BJ (cell line): ENCODE measurements at places on chromosomes 2 and 18. TPM values are rescaled to one million over a fixed set of nuclear protein-coding genes. Genes with fewer than 3 reads are reported as not detected.
A peak's percentile ranks its signal among the peaks of the same experiment; 100 is the strongest.

DNA sequence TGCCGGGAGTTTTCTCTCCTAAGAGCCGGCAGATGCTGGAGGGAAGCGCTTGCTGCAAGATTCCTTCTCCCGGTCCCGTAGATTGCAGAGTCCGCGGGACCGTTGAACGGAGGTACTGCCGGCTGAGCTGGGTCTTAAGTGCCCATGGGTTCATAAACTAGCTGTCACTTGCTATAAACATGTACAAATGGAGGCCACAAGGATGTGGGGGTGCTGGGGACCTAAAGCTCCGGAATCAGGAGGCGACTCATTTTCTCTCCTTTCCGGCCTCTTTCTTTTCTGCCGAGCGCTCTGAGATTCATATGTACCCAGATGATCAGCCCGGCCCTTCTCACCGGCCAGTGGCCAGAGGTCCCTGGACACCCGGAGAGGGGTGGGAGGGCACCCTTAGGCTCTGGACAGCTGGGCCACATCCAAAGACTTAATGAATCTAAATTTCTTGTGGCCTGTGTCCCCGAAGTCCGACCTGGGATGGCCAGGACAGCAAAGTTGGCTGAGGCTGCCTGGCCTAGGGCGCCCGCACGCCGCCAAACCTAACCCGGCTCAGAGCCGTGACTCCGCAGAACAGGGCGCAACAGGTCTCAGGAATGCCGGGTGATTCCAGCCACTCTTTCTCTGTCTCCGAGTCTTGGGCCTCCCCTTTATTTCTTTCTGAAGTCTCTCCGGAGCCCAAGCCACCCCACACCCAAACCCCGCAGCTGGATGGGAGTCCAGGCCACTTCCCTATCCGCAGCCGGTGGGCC, 2.4 kb upstream of the PAX3 start:
- DNase-seq, result no peak

DNA sequence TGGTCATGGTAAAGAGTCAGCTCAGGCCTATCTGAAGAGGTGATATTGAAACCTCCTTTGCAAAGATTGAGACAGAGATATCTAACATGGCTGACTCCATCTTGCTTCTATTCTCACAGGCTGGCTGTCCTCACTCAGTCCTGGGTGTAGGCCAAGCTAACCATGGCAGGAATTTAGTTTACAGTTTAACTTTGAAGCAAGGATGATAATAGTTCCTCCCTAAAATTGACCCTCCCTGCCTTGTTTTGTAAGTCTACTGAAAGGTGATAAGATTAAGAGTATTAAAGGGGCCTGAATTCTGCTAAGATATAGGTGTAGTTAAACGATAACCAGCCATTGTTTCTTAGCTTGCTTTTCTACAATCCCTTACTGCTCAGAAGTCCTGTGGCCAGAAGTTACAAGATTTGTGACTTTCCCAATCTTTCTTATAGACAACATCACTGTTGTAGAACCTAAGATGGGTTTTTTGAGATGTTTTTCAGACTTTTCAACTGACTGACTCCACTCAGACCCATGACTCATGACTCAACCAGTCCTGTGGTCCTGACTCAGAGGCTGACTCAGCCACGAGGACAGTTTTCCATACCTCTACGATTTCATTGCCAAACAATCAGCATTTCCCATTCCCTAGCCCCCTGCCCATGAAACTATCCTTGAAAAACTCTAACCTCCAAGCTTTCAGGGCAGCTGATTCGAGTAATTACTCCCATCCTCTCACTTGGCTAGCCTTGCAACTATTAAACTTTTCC, 195.7 kb upstream of the SESTD1 start:
- DNase-seq, result peak; percentile 71

TRIM43 gene
- polyA plus RNA-seq, result not detected in 2 replicates

DNA sequence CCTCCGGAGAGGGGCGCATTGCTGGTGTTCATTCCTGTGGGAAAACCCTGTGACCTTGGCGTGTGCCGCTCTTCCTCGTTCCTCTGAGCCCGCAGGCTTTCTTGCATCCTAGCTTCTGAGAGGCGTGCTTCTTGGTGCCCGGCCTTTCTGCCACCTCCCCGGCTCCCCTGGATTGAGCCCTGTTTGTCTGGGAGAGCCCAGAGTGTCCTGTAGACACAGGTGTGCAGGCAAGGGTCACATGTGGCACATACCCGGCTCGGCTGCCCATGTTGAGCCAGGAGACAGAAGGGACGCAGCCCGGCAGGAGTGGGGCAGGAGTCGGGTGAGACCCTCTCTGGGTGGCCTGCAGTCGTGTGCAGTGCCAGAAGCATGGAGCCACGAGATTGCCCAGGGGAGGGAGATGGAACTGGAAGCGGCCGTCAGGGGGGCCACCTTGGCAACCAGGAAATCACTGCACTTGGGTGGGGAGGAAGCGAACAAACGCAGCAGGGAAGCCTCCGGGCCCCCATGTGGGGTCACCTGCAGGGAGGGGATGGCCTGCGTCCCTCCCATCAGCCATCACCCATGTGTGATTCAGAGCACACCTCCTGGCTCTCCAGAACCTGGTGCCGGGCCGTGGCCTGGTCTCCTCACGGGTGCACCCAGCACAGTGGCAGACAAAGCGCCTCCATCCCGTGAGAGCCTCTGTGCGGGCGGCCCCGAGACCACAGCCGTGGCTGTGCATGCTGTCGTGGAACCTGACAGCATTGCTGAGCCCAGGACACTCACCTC, 92.9 kb downstream of the SH3BP4 start:
- DNase-seq, result no peak

- no peak for DNase-seq
These were observed 12.4 kb upstream of the ZFP36L2 start for GRCh38 chr2:43238813-43239212.

DNA sequence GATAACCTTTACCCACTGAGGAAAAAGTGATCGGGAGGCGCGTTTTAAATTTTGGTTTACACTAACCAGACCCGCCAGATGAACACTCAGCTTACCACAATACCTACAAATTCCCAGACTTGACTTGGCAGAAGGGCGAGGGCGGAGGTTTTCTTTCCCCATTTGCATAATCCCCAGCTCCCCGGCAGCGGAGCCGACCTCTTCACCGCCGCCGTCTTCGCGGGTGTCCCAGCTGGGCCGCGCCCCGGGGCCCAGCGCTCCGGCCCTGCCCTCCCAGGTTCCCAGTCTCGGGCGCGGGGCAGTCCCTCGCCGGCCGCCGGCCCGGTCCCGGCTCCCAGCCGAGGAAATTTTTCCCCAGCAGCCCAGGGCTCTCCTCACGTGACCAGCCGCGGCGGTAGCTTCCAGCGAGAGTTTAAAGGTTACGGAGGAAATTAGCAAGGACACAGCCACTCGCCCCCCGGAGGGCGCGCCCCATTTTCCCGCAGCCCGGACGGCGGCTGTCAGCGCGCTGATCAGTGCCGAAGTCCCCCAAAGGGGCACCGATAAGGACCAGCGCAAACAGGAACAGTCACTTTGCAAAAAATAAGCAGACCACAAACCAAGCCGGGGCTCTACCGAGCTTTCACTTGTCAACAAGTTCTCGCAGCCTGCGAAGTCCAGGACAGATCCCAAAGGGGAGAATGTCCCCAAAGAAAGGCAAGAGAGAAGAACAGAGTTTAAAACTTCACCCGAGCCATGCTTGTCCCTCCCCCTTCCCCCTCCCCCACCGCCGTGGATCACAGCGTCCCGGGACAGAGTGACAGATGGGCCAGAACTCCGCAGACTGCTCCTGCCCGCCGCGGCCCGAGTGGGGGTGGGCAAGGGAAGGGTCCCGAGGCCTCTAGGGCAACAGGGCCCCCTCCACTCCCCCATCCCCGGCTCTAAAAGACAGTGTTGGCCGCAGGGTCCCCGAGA, 1.3 kb upstream of the PRKCE start:
- no peak for DNase-seq
